ENCODE measurements at places on chromosomes 12 and 14. TPM values are rescaled to one million over a fixed set of nuclear protein-coding genes. Genes with fewer than 3 reads are reported as not detected.

DNA sequence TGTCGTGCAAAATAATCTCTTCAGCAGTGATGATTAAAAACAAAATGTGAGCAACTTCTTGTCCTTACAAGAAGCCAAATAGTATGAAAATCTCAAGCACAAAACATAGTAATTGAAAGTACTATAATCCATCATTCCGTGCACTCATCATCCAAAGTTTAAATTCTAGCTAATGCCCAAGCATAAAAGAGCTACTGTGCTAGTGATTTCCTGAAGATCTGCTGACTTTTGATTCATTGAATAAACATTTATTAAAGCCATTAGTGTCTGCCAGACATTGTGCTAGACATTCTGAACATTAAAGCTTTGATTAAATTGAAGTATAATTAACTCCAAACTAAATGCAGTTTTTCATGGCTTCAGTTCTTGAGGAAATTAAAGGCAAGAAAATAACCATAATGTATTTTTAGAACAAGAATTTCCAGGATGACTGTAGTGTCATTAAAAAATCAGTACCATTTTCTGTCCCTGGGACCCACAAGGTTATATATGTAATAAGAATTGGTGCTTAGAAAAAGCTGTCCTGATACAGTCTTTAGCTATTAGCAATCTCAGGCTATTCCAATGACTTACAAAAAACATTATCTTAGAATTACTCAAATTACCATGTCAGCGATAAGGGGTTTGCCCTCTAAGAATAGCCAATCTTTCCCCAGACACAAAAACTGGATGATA, 71.7 kb downstream of the CMAS start:
- no peak for DNase-seq

The CMAS gene
- total RNA-seq: 16.2 TPM

- DNase-seq: no peak
These were observed 203.8 kb downstream of the CALM1 start for GRCh38 chr14:90600619-90601018.

GRCh38 chr14:23054000-23054811, 3.1 kb downstream of the CDH24 start:
- no peak for DNase-seq

- no peak for DNase-seq
These were observed 230.7 kb downstream of the BCL11B start for GRCh38 chr14:99041141-99041819.

The APOLD1 gene
- 0.75 TPM for total RNA-seq

DNA sequence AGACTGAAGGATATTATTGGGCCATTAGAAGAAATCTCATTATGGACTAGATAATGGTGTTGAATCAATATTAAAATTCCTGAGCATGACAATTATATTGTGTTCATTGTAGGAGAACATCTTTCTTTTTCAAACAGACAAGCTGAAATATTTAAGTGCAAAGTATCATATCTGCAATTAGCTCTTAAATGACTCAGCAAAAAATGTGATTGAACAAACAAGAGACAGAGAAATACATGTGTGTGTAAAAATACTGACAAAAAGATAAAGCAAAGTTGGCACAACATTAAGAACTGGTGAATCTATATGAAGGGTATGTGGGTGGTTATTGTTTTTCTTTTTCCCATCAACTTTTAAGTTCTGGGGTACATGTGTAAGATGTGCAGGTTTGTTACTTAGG, 9.5 kb downstream of the CEP290 start:
- no peak for DNase-seq

The ADAMTS20 gene
- not detected for total RNA-seq

The FAM161B gene
- 2.3 TPM for total RNA-seq

The KRT82 gene
- not detected for total RNA-seq

The CPNE6 gene
- total RNA-seq: 0.09 TPM

- DNase-seq: no peak
These were observed 48.5 kb upstream of the CSRP2 start for GRCh38 chr12:76927170-76927784.

The ADAM21 gene
- 0.12 TPM for total RNA-seq

- no peak for DNase-seq
These were observed 282.5 kb upstream of the TMPO start for GRCh38 chr12:98232753-98233390.

The C3AR1 gene
- total RNA-seq: 0.11 TPM

DNA sequence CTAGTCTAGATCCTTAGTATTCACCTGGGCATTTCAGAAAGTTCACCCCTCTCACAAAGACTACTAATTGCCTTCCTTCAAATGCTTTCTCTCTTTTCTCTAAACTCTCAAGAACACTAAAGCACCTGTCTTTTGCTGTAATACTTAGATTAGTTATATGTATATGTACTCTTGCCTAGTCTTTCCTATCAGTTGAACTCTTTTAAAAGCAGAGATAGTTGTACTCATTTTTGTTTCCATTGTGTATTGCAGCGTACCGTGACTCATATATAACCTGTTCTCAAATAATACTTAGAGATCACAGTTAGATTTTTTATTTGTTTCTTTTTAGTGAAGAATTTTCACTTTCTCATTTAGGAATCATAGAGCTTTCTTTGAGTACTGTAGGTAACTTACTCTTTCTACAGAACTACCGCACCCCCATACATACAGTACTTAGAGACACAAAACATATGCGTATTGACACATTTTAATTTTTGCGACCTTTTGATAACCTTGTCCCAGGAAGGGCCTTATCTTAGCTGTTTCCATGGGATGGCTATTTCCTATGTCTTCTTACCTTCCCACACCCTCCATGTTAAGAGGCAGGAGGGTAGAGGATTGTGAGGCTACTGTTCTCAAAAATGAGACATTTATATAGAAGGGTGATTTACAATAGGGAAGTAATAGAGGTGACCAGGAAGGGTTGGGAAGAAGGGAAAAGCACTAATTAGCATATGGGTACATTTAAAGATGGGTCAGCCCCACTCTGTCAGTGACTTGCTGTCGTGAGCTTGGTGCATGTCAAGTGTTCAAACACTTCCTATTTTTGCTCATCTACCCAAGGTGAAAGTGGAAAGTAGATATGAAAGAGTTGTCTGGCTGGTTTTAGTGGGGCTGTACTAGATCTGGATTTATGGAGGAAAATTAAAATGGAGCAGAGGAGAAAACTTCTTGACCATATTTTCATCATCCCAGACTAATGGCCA, 74.3 kb downstream of the PLEKHA5 start:
- no peak for DNase-seq

The SLC17A8 gene
- total RNA-seq: not detected

DNA sequence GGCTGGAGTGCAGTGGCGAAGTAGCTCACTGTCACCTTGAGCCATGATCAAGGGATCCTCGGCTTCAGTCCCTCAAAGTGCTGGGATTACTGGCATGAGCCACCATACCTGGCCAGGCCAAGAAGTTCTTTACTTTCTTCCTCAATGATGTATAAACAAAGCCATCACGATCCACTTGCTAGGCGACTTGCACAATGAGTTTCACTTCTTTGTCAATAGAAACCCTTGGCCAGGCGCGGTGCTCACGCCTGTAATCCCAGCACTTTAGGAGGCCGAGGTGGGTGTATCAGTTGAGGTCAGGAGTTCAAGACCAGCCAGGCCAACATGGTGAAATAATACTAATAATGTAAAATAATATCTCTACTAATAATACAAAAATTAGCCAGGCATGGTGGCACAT, 14.4 kb upstream of the SPSB2 start:
- DNase-seq: no peak
